Hindlimb muscle (tissue), 1 donor: ENCODE measurements at places on chromosomes 1 and 21.

GRCh38 chr21:44428281-44428960 lies 26.9 kb upstream of the LRRC3 start:
- DNase-seq = no peak

DNA sequence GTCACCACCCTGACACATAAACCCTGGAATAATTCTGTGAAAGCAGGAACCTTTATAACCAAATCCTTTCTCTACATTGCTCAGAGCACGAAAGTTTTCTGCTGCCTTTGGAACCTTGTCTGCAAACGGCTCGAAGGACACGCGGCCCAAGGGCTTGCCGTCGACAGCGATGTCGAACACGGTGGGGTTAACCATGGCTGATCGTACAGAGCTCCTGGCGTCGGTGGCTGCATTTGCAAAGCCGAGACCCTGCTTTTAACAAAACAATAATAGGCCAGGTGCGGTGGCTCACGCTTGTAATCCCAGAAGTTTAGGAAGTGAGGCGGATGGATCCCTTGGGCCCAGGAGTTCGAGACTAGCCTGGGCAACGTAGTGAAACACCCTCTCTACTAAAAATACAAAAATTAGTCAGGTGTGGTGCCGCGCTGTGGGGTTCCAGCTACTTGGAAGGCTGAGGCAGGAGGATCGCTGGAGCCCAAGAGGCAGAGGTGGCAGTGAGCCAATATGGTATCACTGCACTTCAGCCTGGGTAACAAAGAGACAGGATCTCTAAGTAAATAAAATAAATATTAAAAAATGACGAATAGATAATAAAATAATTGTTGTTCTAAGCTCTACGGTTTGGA lies 2.2 kb upstream of the EIF2B3 start:
- no peak for DNase-seq

- no peak for DNase-seq
Observed at GRCh38 chr1:56223968-56224367, 355.4 kb downstream of the PLPP3 start.

- no peak for DNase-seq
Observed at GRCh38 chr21:37087188-37087587, 14.1 kb downstream of the TTC3 start.

DNA sequence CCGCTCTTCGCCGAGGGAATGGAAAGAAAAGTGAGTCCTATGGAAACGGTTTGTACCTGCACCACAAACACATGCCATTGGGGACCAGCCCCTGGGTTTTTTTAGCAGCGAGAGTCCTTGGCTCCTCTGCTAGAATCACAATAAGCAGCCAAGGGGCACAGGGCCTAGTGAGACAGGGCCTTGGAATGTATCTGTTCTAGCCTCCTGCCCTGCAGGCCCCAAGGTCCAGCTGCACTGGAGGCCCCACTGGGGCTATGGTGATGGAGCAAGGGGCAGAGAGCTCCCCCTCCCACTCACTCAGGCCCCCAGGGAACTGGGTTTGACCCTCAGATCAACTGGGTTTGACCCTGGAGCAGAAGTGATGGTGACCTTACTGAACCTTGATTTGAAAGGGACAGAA lies 14.4 kb downstream of the SHISA4 start:
- DNase-seq = no peak

DNA sequence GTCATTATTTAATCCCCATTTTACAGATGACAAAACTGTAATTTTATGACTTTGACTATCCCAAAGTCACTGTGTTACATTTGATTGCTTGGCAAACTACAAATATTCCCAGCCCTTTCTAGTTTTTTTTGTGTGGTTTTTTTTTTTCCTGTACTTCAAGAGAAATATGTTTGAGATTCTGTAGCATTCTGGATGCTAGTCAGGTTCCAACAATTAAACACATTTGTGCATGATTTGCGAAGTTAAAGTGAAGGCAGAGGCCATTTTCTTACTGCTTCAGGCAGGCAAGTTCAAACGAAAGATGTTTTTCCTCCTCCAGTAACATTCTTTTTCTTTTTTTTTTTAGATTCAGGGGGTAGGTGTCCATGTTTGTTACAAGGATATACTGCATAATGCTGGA lies 107.9 kb upstream of the SERTAD4 start:
- DNase-seq = no peak

GRCh38 chr1:207007352-207008033 lies 25.1 kb downstream of the C1orf116 start:
- no peak for DNase-seq

DNA sequence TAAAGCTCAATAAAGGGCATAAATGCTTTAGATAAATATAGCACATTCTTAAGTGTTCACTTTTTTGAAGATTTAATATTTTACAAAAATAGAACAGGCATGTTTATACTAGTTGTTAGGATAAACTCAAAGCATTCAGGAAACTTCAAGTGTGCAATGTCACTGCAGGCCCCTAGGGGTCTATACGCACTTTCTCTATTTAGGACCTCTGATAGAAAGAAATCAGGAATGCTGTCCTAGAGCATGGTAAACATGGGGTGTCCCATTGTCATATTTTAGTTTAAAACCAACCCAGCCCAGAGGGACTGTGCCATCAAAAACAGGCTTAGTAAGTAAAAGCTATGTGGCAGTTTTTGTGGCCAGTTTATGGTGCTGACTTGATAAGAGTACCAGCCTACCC lies 102.2 kb downstream of the BARHL2 start:
- no peak for DNase-seq

DNA sequence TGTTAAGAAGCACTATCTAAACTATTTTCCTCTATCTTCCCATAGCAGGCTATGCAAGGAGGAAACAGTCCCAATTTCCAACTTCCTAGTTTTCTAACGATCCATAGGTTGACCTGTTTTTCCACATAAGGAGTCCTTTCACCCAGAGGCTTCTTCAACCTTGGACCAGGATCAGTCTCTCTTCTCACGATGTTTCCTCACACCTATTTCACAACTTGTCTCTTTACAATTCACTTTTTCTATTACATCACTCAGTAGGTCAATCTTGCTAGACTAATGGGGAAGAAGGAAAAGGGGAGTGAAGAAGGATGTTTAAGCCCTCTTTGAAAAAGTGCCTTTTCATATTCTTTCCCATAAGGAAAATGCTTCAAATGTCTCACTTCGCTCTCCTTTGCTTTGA lies 15.9 kb downstream of the PALMD start:
- DNase-seq = no peak

- no peak for DNase-seq
Observed at GRCh38 chr1:64050601-64051000, 152.8 kb upstream of the UBE2U start.

DNA sequence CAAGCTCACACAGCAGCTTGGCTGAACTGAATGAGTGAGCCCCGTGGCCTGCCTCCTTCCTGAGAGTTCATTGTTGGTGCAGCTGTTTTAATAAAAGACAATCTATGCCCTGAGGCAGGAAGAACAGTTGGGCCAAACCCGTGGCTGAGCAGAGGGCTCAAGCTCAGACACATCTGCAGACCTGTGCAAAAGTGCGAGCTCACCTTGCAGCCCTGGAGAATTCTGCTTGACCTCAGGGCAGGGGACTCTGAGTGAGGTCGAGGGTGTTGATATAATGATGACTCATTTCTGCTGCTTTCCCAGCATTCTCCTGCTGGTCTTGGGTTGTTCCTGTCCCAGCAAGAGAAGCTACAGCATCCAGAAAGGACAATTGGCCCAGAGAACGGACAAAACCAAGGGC lies 61.0 kb downstream of the ATP5PO start:
- DNase-seq = no peak

GRCh38 chr1:97636941-97637340 lies 283.9 kb downstream of the DPYD start:
- DNase-seq = no peak

DNA sequence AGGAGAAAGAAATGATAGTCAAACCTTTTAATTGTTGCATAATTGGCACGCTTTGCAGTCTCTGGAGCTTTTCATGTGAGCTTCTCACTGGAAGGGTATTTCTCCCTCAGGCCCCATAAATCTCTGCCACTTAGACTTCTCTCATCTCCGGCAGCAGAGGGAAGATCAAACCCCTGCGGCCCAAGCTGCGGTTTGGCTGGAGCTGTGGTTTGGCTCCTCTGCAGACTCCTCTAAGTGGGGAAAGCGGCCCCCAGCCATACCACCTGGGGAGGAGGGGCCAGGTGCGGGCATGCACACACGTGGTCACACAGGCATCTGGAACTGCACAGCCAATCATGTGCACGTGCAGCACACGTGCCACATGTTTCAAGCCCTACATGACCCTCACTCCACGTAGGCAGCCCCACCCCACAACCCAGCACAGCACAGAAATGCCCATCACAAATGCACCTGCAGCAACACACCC lies 58.3 kb downstream of the UBE2T start:
- no peak for DNase-seq

GRCh38 chr1:230498704-230499103 lies 72.6 kb upstream of the PGBD5 start:
- DNase-seq = no peak

DNA sequence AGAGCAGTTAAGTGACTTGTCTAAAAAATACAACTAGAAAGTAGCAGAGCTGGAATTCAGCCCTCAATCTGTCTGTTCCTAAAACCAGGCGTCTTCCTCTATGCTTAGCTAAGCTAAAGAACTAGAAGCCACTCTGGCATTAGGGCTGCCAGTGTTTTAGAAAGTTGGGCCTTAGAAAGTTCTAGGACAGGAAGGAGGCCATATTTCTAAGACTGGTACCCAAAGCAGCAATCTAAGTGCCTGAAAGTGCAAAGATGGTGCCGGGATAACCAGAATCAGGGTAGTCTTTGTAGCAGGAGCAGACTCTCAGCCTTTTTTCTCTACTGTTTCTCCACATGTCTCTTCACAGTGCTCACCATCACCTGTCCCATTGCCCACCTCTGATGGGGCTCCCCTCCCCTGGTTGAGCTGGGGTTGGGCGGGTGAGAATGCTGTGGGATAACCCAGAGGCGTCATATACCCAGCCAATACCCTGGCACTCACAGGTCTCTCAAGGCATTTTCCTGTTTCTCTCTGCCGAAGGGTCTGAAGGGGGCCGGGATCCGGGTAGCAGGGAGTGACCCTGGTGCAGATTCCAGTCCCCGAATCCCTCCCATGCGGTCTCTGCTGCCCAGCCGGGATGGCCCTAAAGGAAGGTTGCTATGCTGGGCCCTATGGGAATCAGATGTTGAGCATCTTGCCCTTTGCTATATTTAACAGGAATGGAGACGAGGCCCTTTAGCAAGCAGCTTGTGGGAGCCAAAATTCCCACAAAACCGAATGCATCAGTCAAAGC lies 1.1 kb upstream of the RCSD1 start:
- DNase-seq = no peak

- no peak for DNase-seq
Observed at GRCh38 chr21:45420061-45421041, 15.4 kb downstream of the COL18A1 start.
